ENCODE measurements at places on chromosomes 5 and 9. TPM values are rescaled to one million over a fixed set of nuclear protein-coding genes. Genes with fewer than 3 reads are reported as not detected.

Gene PHF24
- total RNA-seq: 0.17 TPM

Gene GSN
- 326 TPM for total RNA-seq

DNA sequence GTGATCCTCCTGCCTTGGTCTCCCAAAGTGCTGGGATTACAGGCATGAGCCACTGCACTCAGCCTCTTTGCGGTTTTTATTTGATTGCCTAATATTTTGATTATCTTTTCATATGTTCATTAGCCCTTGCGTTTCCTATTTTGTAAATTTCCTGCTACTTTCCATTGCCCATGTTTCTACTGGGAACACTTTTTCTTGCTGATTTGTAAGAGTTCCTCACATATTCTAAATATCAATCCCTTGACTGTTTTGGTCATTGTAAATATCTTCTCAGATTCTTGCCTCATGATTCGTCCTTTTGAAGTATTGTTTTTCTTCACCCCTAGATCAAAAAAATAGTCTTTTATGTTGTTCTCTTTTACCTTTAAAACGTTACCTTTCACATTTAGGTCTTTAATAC lies 37.9 kb upstream of the TTC1 start:
- peak; percentile 59 for DNase-seq
- H3K4me1 ChIP-seq: peaks cover 8% of the 10 kb centered on the region
- no peak overlapping the region for H3K4me3 ChIP-seq
- H3K27me3 ChIP-seq: no peaks in the 10 kb centered on the region
- no peaks in the 10 kb centered on the region for H3K36me3 ChIP-seq

DNA sequence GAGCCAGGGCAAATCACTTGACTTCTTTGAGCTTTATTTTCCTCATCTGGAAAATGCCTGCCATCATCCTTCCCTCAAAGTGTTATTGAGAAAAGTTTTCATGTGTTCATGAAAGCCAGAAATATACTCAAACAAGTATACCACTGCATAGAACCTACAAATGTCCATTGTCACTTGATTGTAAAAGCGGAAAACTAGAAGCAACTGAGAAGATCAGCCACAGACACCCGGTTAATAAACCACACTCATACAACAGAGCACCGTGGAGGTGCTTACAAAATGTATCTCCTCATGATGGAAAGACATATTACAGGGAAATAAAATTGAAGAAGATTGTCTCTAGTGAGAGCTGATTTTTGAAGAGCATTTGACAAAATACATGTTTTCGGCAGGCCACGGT lies 117.2 kb upstream of the MSX2 start:
- H3K4me1 ChIP-seq: no peaks in the 10 kb centered on the region
- no peaks in the 10 kb centered on the region for H3K36me3 ChIP-seq
- no peak overlapping the region for H3K27ac ChIP-seq
- DNase-seq: no peak

DNA sequence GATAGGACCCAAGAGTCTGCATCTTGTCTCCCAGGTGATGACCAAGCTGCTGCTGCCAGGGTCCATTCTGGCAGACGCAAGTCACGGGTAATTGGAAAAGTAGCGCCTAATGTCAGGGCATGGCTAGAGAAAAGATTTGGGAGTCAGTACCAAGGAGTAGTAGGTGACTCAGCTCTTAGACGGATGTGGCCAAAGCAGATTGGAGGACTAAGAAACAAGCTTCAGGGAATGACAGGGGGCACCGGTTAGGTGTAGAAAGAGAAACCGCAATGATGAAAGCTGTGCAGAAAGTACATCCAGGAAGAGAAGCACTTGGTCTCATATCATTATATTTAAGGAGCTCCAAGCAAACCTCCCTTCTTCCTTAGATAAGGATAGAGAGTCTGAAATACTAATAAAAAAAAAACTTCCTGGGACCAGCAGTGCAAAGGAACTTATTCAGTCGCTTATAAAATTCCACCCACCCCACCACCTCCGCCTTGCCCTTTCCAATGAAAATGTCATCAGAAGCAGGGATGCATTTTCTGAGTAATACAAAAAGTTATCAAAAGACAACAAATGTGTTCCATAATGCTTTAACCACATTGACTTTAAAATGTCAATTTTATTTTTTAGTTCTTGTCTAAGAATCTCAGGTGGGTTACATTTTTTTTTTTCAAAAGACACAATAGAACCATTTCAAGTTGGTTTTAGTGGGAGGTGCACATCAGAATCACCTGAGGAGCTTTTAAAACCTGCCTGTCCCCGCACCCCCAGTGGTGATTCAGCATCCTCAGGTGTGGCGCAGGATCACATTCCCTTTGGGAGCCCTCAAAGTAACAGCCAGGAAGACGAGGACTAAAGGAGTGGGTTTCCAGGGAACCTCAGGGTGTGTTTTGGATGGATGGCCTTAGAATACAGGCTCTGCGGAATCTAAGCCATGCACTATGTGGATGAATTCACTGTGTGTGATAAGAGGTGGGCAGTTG lies 31.2 kb downstream of the PTPN3 start:
- no peaks in the 10 kb centered on the region for H3K4me1 ChIP-seq
- no peaks in the 10 kb centered on the region for H3K36me3 ChIP-seq
- H3K27ac ChIP-seq: no peak overlapping the region
- DNase-seq: no peak
- H3K4me3 ChIP-seq: no peak overlapping the region
- H3K27me3 ChIP-seq: no peaks in the 10 kb centered on the region

DNA sequence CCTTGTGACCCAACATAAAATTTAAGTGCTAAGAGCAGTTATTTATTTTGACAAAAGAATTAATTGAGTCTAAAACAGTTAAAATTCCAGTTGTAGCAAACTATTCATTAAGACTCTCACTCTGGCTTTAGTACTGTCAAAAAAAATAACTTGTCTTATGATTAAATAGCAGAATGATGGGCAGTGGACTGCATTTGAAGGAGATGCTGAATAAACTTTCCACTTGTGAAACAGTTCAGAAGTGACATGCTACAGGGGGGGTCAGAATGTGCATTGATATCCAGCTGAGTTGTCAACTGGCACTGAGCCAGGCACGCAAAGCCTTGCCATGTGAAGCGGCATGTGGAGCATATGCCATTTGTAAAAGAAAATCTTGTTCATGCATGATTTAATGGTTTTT lies 76.0 kb downstream of the FCHO2 start:
- no peaks in the 10 kb centered on the region for H3K36me3 ChIP-seq
- DNase-seq: peak; percentile 84
- H3K4me1 ChIP-seq: peaks cover 15% of the 10 kb centered on the region
- no peaks in the 10 kb centered on the region for H3K27me3 ChIP-seq
- no peak overlapping the region for H3K4me3 ChIP-seq
- no peak overlapping the region for H3K27ac ChIP-seq

GRCh38 chr5:6659941-6660684 lies 26.9 kb downstream of the SRD5A1 start:
- H3K27ac ChIP-seq: no peak overlapping the region
- no peaks in the 10 kb centered on the region for H3K27me3 ChIP-seq
- H3K36me3 ChIP-seq: peaks cover 11% of the 10 kb centered on the region
- no peaks in the 10 kb centered on the region for H3K4me1 ChIP-seq
- no peak for DNase-seq

- no peak for DNase-seq
- H3K4me3 ChIP-seq: no peak overlapping the region
- H3K36me3 ChIP-seq: no peaks in the 10 kb centered on the region
- H3K4me1 ChIP-seq: peaks cover 7% of the 10 kb centered on the region
- H3K27ac ChIP-seq: no peak overlapping the region
- no peaks in the 10 kb centered on the region for H3K27me3 ChIP-seq
These were observed 6.9 kb downstream of the NEURL1B start for GRCh38 chr5:172648013-172648381.

GRCh38 chr5:64629841-64630240 lies 60.5 kb upstream of the SHISAL2B start:
- no peaks in the 10 kb centered on the region for H3K4me1 ChIP-seq
- H3K27ac ChIP-seq: no peak overlapping the region
